ENCODE measurements at places on chromosomes 3 and 15.

- DNase-seq = no peak
These were observed 82.4 kb upstream of the DLG1 start for GRCh38 chr3:197380786-197381185.

DNA sequence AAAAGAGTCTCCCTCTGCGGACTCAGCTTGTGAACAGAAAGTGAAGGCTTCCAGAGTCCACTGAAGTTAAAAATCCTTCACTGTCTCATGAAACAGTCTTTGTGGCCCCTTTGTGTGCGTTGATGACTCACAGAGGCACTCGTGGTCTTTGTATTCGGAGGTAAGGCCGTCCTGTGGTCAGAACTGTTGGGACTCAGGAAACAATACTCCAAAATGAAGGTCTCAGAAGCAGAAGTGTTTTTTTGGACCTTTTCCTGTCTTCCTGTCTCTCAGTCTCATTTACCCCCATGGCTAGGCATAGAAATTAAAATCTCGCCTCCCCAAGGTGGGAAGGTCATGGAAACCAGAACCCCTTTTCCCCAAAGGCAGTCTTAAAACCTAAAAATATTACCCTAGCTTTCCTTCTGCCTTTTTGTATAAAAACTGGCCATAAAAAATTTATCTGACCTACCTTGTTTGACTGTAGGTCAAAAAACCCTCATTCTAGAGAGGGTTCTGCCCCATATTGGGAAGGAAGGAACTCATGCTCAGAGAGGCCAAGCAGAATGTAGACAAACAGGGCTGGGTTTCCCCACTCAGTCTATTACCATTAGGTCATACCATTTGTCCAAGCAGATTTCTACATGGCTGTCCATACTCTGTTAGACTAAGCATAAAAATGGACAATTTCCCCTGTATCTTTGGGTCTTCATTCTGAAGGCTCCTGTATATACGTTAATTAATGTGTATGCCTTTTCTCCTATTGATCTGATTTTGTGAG lies 19.1 kb upstream of the EPB42 start:
- DNase-seq = no peak

GRCh38 chr3:143014921-143015320 lies 13.6 kb downstream of the U2SURP start:
- DNase-seq = no peak

DNA sequence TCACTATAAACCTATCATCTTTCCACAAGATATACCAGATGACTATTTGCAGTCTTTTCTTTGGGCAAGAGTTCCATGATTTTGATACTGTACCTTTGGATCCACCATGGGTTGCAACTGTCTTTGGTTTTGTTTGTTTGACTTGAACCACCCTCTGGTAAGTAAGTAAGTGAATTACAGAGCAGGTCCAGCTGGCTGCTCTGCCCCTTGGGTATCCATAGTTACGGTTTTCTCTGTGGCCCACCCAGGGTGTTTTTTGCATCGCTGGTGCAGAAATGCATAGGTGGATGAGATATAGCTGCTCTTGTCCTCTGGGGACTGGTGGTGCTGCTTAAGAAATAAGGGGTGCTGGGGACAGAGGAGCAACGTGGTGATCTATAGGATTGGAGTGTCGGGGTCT lies 33.8 kb downstream of the CHDH start:
- DNase-seq = no peak

GRCh38 chr3:19396726-19397125 lies 248.4 kb downstream of the KCNH8 start:
- no peak for DNase-seq

GRCh38 chr3:45762647-45763302 lies 33.6 kb downstream of the SLC6A20 start:
- DNase-seq = no peak

GRCh38 chr3:155443815-155444214 lies 150.3 kb upstream of the STRIT1 start:
- no peak for DNase-seq
